Eye (tissue), 1 donor: ENCODE measurements at places on chromosomes 1 and 21.

- no peak for DNase-seq
These were observed 576.0 kb downstream of the KIF26B start for GRCh38 chr1:245730801-245731200.

- DNase-seq = no peak
These were observed 152.4 kb downstream of the KCTD3 start for GRCh38 chr1:215719552-215719951.

- no peak for DNase-seq
These were observed 6.6 kb downstream of the ZMYND12 start for GRCh38 chr1:42449256-42449655.

GRCh38 chr1:55067022-55067778 is 27.9 kb downstream of the PCSK9 start:
- DNase-seq = no peak

DNA sequence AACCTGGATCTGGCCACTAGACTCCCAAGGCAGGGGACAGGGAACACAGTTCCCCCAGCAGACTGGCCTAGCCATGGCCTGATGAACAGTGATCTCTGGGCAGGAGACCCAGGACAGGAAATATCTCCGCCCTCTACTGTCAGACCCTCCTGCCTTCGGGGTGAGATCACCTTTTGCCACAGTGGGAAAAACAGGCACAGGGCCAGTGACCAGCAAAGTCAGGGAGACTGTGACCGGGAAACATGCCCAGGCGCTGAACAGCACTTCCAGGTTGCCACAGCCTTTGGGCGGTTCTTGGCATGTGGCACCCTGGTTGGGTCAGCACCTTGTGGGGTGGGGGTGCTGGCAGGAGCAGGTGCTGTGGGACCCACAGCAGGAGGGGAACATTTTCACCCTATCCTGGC is 8.9 kb upstream of the ZNF669 start:
- DNase-seq = no peak
